ENCODE measurements at places on chromosomes 1 and 21.

- DNase-seq, result no peak
These were observed 4.2 kb upstream of the FAM131C start for GRCh38 chr1:16077406-16078245.

- DNase-seq, result no peak
These were observed 42.5 kb upstream of the ACTRT2 start for GRCh38 chr1:2978691-2979190.

DNA sequence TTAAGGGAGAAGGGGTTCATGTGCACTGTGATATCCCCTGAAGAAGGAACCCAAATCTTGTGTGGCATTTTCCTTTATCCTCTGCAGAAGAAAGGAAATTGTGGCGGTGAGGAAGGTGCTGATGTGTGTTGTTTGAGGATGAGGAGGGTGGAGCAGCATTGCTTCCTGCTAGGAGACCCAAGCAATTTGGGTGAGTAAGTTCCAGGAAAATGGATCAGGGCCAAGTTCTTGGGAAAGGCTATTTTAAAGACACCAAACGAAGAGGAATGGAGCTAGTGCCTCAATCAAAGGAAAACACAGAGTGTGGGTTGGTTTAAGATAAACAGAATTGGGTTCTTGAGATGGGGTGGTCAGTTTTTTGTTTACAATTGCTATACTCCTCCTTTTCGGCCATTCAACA is 86.7 kb upstream of the MARK1 start:
- no peak for DNase-seq

GRCh38 chr1:200037501-200037900 is 10.0 kb downstream of the NR5A2 start:
- DNase-seq, result no peak

DNA sequence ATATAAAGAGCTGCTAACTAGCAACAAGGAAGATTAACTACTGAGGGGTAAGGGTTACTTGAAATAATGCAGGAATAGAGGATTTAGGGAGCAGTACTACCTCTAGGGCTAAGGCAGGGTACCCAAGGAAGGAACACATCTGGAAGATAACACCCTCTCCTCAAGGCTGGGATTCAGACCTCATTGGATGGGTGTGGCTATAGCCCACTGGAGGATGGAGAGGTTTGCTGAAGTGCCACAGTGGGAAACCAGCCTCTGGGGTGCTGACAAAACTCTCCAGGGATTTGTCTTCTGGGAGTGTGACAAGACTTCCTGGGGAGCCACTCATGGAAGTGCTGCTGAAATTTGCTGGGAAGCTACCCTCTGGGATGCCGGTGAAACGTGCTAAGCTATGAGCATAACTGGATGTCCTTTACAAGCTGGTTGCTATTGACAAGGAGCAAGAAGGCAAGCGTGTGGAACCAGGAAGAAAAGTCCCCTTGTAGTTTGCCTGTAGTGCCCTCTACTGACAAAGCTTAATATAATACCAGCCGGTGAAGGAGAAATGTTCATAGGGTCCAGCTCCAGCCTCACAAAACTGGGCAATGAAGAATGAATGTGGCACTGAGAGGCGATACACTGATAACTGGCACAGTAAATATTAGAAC is 122.8 kb upstream of the USP24 start:
- peak; percentile 25 for DNase-seq

- DNase-seq, result no peak
These were observed at the start of gene CROCC for GRCh38 chr1:16921391-16922185. CROCC (plus strand) TSS chr1:16921931; CDS start chr1:16922019, 88 bp downstream.

DNA sequence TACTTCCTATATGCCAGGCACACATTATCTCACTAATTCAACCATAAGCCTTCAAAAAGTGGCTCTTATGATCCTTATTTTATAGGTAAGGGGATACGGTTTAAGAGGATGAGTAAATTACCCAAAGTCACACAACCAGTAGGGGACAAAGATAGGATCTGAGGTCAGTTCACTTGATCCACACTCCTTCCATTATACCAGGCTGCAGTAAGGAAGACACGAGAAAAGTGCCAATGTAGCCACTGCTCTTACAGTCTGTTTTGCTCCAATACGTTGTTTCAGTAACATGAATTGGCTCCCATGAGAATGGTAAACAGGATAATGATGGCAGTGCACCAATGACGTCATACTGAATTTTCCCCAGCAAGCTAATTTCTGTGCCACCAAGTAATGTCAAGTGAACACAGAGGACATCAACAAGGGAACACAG is 15.4 kb upstream of the GUCA2A start:
- no peak for DNase-seq

DNA sequence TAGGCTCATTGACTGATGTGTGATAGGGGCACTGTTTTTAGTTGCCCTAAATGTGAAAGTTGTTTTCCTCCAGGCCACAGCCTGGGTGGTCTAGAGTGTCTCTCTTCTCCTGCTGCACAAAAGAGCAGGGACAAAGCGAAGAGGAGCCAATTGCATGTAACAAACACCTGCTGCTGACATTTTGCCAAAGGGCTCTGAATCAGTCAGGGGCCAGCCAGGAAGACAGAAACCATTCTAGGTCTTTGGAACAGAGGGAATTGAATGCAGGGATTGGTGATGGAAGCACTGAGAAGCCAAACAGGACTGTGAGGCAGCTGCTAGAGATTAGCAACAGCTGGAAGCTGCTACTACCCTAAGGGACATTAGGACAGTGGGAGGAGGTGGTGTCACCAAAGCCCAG is 185.3 kb upstream of the POU3F1 start:
- no peak for DNase-seq

Measured in NCI-H1048 (cell line).